Omental fat pad (tissue), 4 donors: ENCODE measurements at places on chromosomes 1 and 21.

- no peak for DNase-seq
Observed at GRCh38 chr21:34911360-34911759, 137.7 kb downstream of the RUNX1 start.

- no peak for DNase-seq
Observed at GRCh38 chr1:24540906-24541710, 14.8 kb upstream of the NCMAP start.

DNA sequence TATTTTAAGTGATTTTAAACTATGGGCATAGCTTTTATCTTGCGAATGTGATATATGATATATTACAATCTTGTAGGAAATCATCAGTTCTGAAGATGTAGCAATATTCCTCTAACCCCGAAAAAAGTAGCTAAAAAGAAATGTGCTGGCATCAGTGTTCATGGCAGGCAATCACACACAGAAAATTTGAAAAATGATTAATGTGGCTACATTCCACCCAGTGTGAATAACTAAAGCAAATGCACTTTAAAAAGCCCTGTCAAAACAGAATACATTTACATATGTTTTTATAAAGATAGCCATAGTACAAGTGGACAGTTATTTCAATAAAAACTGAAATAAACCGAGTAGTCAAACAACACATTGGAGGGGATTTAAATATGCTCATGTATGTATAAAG lies 260.2 kb downstream of the HHAT start:
- no peak for DNase-seq

DNA sequence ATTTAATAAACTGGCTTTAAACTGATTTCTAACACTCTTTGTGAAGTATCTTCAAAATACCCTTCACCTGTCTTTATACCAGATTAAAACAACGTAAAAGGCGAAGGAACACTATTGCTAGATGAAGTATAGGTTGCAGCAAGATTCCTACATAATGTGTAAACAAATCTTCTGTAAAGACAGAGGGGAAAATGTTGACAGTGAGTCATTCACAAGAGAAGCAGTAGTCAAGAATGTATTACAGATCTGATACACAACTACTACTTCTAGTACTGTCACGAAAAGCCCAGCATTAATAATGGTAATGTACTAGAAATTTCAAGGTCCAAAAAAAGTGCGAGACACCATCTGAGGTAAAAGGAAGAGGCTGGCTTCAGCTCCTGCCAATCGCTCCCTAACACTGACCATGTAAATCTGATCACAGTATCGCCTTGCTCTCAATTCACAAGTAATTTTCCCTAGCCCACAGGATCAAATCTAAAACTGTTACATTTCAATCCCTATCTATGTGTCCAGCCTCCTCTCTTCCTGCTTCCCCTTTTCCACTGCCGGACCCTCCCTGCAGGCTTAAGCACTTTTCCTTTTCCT lies 290.4 kb downstream of the AKT3 start:
- no peak for DNase-seq

GRCh38 chr1:205133287-205133686 lies 11.5 kb upstream of the RBBP5 start:
- no peak for DNase-seq

- DNase-seq, result no peak
Observed at GRCh38 chr1:115712911-115713609, 55.5 kb downstream of the CASQ2 start.

- no peak for DNase-seq
Observed at GRCh38 chr1:31396633-31397351, 16.2 kb upstream of the SERINC2 start.

- no peak for DNase-seq
Observed at GRCh38 chr1:181784039-181784683, 277.4 kb downstream of the ZNF648 start.

DNA sequence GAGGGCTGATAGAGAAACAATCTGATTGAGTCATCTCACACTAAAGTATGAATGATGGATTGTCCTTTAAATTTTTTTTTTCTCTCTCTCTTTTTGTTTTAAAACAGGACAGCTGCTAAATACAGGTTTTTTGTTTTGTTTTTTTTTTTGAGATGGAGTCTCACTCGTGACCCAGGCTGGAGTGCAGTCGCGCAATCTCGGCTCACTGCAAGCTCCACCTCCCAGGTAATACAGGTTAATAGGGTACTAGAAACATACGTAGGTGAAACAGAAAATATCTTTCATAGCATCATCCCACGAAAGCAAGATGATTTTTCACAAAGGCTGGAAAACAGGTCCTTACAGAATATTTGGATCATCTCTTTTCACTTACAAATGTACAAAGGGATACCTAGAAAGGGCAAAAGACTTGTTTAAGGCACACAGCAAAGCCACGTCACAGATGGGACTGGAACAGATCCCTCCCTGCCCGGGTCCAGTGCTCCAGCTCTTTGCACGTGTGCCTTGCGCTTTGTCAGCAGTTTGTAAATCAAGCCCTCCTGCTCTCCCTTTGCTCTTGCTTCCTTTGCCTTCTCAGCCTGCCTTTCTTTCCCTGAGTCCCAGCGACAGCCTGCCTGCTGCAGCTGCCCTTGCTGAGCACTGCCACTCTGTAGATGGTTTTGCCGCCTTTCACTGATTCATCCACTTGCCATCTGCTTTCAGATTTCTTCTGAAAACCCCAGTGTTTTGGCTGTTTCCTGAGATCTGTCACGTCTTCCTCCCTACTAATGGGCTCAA lies 171.3 kb upstream of the BEND5 start:
- no peak for DNase-seq

DNA sequence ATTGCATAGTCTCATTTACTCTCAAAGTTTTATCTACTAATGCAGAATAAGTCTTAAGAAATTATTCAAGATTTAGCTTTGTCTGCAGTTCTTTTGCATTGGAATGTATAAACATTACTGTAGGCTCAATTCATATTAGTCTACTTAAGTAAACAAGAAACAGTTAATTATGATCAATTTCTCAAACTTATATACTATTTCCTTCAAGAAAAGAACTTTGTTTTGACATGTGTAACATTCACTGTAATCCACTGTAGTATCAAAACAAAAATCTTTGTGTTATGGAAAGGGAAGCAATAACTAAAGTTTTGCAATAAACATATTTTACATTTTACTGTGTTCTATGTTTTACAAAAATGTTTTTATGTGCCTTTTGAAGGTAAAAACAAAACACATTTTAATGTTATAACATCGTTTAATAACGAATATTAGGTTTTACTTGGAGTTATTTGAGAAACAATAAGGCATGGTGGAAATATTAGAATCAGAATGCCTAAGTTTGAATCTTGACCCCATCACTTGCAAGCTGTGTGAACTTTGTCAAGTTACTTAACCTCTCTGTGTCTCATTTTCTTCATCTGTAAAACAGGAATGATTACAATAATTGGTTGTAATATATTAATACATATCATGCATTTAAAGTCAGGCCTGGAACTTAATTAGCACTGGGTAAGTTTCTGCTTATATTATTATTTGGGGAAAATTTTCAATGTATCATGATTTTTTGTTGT lies 77.0 kb upstream of the DPH5 start:
- no peak for DNase-seq

- no peak for DNase-seq
Observed at GRCh38 chr21:45846373-45847160, 135.0 kb upstream of the COL6A1 start.

- no peak for DNase-seq
Observed at GRCh38 chr1:23074012-23074411, 54.7 kb downstream of the KDM1A start.

GRCh38 chr1:25443030-25443699 lies 12.5 kb downstream of the MACO1 start:
- no peak for DNase-seq

- DNase-seq, result no peak
Observed at GRCh38 chr1:30632481-30632880, 90.9 kb downstream of the MATN1 start.

DNA sequence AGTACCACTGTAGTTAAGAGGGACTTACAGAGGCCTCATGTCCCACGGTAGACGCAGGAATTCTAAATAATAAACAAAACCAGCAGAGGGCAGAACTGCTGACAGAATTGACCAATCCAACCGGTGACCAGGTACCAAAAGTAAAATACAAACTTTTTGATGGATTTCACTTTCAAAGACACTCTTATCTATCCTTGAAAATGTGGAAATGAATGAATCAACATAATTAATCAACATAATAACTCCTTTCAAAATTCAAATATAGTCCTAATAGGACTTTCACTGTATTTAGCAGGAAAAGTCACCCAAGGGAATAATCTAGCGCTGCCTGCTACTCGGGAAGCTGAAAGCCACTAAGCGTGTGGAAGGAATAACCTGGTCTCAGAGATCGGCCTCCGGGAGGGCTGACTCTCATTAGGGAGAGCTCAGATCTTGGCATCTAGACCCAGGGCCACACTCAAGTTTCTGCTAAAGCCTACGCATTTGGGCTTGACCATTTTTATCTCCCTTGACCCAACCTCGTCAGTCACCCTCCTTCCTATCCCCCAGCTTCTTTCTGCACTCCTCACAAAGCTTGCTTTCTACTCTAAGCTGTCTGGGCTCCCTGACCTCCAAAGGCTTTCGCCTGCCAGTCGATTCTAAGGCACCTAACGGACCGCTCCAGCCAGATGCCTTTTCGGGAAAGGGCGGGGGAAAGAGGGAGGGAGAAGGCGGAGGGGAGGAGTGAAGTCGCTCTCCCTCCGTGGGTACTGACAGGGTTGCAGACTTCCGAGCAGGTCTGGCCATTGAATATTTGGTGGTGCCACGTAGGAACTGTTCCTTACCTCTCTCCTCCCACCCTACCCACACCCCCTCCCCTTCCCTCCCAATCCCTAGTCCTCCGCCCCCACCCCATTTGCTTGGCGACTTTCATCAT lies 1.6 kb downstream of the COL11A1 start:
- no peak for DNase-seq

DNA sequence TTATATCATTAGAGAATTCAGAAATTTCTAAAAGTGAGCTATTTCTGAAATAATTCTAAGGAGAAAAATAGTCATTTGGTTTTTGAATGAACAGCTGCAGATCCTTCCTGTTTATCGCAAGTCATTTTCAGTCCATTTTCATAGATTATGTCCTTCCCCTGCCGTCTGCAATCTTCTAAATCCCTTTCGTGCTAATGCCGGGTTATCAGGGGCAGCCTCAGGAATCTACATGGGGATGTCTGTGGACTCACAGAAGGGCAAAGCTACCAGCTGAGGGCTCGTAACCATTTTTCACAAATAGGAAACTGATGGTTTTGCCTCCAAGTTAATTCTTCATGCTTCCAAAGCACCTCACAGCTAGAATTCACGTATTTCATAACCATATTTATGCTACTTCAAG lies 23.0 kb downstream of the RCAN3 start:
- DNase-seq, result no peak

- DNase-seq, result no peak
Observed at GRCh38 chr1:54294887-54295286, 94.9 kb downstream of the MRPL37 start.

- DNase-seq, result no peak
Observed at GRCh38 chr1:177596485-177596884, 373.4 kb downstream of the SEC16B start.

DNA sequence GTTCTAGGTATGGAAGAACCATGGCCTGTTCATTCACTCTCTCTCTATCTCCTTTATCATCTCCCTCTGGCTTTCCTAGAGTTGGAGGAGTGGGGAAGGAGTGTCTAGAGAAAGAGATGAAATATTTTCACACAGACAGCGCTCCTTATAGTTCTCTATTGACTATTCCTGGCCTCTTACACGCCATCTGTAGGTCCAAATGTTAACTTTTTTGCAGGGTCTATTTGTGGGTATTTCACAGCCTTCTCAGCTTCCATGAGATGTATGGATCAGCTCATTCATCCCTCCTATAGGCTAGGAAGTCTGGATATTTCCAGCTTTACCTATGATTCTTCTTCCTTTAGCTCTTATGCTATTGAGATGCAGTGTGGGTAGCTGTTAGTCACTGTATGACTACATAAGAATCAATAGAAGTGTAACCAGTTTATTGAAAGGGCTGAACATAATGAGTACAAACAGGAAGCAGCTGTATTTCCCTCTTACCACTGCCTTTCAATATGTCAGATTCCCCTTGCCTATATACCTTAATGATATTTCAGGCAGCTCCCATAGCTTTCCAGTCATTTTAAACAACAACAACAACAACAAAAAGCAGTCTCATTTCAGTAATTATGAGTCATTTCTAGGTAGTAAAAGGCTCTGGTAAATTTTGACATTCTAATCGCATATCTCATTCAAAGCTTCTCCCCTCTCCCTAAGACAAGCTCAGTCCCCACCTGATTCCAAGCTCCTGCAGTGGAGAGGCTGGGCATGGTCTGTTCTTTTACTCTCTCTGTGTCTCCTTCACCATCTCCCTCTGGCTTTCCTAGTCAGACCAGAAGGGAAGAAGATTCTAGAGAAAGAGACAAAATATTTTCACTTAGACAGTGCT lies 149.5 kb downstream of the TTLL7 start:
- DNase-seq, result no peak

DNA sequence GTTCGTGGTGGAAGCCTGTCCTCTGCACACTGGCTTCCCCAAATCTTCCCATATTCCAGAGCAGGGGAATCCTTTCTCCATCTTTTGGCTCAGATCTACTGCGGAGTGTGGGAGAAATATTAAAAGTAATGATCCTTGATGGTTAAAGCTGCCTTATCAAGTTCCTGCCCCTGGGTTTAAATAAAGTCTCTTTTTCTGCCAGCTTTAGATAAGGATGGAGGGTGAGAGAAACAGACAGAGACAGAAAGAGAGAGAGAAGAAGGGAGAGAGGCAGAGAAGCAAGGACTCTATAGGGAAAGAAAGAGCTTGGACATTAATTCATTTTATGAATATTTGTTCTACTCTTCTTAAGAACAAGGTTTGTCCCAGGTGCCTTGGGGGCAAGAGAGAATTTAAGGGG lies 98.0 kb downstream of the KCNJ15 start:
- DNase-seq, result no peak

DNA sequence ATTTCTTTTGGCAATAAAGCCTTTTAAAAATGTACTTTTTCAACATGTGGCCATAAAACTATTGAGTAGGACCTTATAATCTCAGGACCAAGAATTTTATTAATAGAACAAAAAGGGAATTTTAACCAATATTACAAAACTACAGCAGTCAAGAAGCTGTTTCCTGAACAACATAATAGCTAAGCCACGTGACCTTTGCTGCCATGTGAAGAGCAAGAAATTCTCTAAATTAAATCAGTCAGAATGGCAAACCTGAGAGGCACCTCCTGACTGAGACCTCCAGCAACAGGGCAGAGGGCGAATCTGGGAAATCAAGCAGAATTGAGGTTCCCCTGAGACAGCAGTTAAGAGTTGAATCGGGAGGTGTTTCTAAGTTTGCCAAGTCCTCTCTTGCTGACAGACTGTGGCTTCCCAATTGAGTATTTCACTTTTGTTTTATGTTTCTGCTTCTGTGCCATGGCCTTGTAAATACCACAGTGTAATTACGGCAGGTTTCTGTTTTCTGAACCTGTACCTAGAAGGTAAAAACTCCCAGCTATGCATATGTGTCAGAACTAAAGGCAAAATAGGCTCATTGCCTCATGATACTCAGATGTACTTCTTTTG lies 358.4 kb downstream of the NTNG1 start:
- no peak for DNase-seq
